NCI-H2081 treated with DMSO at 0.1 percent for 48 hours (cell line): ENCODE measurements at places on chromosomes 6 and 20.

DNA sequence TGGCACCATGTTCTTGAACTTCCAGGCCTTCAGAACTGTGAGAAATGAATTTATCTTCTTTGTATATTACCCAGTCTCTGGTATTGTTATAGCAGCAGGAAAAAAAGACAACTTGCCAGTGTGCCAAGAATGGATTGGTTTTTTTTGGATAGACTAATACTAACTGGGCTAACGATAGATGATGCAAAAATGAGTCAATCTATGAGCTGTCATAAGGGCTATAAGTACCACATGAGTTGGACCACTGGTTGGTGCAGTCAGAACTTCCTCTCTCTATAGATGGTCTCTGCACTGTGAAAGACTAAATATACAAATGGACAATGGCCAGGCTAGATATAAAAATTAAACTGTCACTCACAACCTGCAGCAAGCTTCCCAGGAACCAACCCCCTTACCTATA is 87.6 kb upstream of the COL21A1 start:
- DNase-seq: no peak

GRCh38 chr6:156827382-156827781 is 50.2 kb downstream of the ARID1B start:
- no peak for DNase-seq

- DNase-seq: no peak
Observed at GRCh38 chr6:161954077-161954476, 680.2 kb upstream of the AGPAT4 start.

DNA sequence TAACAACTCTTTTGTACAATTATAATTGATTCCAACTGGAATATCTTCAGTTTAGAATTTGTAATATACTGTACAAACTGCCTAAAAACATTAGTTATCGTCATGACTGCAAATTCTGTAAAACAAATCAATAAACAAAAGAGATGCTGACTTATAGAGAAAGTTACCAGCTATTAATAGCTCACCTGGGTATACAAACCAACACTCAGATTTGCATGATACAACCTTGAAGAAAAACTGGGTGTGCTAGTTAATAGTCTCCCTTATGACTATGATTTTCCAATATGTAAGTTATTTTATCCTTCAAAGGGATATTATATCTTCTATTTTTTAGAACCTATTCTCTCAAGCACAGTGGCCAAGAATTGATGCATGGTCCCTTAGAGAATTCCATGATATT is 698.5 kb downstream of the FRK start:
- no peak for DNase-seq

GRCh38 chr6:41171908-41172307 is 9.0 kb upstream of the TREM2 start:
- no peak for DNase-seq

GRCh38 chr6:112485827-112486212 is 138.7 kb downstream of the RFPL4B start:
- no peak for DNase-seq

DNA sequence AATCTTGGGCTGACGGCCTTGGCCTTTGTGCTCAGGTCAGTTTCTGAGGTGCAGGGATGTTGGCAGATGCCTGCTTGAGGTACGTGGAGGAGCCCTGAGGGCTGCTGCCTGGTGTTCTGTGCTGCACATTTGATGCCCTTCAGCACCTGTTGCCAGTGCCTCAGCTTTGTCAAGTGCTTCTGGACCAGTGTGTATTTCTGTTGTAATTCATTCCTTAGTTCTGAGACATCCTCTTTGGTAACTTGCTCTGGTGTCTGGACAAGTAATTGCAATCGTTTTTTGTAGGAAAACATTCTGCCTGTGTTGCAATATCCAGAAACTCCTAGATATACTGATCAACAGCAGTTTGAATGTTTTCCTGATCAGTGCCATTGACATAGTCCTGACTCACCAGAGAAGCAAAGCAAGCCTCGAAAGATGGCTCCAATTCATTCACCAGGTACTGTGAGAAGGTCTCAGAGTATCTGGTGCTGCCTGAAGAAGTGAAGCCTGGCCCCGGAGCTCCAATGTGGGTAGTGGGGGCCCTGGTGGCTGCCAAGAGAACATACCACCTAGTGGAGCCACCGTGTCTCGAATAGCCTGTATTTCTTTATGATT is 26.7 kb downstream of the ZNF337 start:
- no peak for DNase-seq

GRCh38 chr6:63923139-63923739 is 287.6 kb downstream of the PHF3 start:
- no peak for DNase-seq

DNA sequence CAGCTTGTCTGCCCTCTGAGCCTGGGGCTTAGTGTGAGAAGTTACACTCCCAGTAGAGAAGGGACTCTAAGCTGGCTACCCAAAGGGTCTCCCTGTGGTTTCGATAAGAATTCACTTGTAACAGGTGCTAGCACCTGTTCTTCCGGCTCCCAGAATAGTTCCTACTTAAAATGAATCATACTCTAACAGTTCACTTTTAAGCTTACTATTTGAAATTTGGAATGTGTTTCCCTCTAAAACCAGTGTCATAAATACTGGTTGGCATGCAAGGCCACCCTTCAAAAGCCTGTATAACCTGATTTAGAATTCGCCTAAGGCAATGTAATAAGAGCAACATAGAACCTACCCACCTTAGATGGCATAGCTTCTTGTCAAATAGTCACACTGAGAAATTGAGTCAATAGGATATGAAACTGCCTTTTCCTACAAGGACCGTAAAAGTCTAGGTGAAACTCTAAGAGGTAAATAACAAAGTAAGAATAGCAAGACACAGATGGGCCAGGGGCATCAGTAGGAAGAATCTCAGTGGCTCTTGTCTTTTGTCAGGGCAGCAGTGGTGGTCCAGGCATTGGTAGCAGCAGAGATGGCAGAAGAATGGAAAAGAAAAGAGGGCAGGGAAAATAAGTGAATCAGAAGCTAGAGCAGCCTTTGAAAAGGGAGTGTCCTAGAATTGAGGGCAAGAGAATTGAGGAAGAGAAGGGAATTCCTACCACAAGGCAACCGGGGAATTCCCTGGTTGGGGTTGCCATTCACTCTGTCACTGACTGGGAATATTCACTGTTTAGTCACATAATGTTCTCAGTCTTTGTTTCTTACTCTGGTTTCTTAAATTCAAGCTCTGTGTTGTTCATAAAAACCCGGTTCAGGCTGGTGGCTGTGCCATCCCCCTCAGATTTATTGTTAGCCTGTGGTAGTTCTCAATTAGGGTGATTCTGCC is 91.5 kb downstream of the HIVEP2 start:
- no peak for DNase-seq

- DNase-seq: no peak
Observed at GRCh38 chr6:37947468-37947867, 127.9 kb downstream of the ZFAND3 start.

- no peak for DNase-seq
Observed at GRCh38 chr6:22036699-22037098, 260.1 kb downstream of the PRL start.

DNA sequence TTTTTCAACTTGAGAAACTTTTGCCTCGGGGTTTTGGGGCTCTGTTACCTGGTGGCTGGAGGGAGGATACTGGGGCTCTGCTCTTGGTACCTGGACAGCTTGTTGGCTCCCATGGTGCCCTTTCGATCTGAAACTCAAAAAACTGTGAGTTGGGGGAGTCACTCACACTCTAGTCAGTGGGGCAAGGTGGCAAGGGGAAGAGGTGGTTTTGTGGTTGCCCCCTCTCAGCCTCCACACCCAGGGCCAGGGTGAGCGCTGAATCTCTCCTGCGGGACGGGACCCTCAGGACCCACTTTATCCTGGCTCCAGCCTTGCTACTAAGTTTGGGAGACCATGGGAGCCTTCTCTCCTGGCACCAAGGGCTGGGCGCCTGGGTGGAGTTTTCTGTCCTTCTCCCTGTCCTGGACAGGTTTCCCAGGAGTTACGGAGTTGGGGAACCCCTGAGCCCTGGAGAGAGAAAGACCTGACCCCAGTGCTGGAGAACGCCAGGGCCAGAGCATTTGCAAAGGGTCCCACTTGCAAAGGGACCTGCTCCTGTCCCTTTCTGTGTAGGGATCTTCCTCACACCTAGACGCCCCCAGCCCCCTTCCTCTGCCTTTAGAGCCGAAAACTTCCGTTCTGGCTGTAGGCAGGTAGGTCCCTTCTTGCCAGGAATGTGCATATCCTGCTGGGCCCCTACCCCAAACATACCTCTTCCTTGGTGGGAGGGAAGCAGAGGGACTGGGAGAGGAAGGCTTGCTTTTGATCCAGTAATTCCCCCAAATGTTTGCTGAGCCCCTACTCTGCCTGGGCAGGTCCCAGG is 2.9 kb downstream of the FOXP4 start:
- DNase-seq: no peak

DNA sequence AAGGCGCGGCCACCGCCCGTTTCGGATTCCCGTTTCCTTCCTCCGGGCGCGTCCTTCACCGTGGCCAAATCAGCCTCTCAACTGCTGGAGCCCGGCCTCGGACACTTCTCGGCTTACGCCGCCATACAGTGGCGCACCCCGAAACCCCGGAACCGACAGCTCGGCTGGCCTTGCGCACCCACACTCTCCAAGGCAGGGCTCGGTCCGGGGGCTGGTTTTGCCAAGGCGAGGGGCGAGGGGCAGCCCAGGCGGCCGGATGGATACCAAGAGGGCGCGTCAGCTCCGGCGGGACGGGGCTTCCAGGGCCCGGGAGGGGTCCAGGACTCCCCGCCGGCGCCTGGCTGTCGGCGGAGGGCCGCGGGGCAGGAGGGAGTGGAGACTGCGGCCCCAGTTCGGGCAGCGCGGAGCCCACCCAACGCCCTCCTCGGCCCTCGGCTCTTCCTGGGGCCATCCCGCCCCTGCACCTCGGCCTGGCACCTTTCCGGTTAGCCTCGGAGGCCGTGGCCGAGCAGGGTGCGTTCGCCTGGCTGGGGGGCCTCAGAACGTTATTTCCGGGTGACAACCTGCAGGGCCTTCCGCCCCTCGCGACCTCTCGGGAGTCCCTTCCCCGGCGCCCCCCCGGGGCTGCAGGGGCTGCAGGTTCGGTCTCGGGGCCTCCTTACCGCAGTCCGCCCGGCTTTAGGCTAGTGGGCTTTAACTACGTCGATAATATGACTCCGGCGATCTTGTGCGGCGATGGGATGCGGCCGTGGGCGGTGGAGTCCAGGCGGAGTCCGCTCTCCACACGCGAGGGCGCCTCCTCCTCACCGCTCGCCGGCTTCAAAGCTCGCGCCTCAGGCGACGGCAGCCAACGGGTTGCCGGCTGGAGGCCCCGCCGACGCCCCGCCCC is 697 bp upstream of the CEP43 start:
- no peak for DNase-seq

DNA sequence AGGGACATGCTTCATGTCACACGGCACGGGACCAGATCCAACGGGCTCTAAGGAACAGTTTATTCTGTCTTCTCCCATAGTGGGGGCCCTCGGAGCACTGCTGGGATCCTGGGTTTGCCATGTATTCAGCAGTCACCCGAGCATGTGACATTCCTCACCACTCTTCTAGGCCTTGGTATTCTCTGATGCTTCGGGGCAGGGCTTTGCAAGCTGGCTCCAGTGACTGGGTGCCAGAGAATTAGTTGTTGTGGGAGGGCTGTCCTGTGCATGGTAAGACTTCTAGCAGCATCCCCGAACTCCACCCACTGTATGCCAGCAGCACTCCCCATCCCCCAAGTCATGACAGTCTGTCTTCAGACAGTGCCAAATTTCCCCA is 5.4 kb downstream of the CCN5 start:
- no peak for DNase-seq

DNA sequence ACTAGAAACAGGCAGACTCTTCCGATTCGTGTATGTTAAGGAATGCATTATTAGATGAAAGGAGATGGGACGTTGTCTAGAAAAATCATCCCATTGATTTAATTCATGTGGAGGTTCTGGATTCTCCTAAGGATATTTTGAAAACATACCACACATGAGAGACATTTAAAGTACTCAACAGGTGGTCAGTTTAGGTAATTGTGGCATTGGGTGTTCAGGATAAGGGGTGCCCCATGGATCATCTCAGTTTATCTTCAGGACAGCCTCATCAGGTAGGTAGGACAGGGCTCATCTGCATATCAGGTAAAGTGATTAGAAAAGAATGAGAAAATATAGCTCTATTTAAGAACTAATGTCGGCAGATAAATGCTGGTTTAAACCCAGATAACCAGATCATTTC is 15.9 kb upstream of the PDE10A start:
- no peak for DNase-seq

DNA sequence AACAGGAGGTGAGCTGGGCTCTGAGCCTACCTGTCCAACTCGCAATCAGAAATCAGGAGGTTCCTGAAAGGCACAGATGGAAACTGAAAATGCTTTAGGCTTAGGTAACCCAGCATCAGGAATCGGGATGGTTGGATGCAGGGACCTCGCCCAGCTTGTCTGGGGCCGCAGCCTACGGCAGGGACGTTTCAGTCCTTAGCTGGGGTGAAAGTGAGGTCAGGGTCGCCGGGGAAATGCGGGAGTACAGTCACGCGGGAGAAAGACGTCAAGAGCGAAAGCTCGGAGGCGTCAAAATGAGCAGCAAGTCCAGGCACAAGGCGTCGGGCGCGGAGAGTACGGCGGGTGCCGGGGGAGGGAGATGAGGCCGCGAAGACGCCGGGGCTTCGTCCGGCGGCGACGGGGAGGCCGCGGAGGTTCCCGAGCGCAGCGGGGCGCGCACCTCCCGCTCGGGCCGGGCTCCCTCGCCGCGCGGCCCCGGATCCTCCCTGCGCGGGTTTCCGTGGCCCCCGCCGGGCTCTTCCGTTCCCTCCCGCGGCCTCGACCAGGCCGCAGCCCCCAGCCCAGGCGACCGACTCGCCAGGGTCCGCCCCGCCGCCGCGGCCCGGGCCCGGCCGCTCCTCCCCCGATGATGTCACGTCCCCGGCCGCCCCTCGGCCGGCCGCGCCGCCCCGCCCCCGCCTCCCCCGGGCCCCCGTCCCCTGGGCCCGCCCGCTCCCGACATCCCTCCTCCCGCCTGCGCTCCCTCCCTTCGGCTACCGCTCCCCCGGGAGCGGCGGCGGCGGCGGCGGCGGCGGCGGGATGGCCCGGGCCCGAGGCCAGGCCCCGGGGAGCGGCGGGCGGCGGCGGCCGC is at the start of gene EBF4:
Gene EBF4, plus strand, starts transcription at position 745 of the 850 bp plus-strand sequence. CDS start 866 bp downstream, outside the sequence.
- DNase-seq: no peak

GRCh38 chr6:12875051-12875450 is 158.5 kb downstream of the PHACTR1 start:
- DNase-seq: no peak

- no peak for DNase-seq
Observed at GRCh38 chr6:83758533-83758932, 49.6 kb upstream of the SNAP91 start.

GRCh38 chr20:58570204-58570859 is 55.1 kb upstream of the APCDD1L start:
- DNase-seq: no peak
